Stimulated activated CD4-positive, alpha-beta T cell treated with anti-CD3 and anti-CD28 coated beads, Interleukin-12 subunit alpha, Interleukin-12 subunit beta, amount 100 ng/mL, for 48 hours (primary cell): ENCODE measurements at places on chromosomes 2 and 18.

DNA sequence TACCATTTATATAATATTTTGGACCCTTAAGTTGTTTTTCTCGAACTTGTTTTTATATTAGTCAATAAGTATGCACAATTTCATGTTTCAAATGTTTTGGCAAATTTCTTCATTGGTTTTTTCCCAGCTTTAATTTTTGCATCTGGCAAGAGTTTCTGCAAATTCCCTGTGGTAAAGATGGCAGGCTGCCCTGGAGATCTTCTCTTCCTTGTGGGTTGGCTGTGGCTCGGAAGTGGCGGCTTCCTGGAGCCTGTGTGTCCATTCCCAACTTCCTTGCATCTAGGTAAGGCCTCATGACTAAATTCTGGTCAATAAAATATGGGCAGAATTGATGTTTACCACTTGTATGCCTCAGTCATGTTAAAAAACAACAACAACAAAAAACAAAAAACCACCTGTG is 818.6 kb downstream of the EPHA4 start:
- DNase-seq, result no peak

- no peak for DNase-seq
Observed at GRCh38 chr2:62774555-62775366, 69.2 kb downstream of the EHBP1 start.

- DNase-seq, result no peak
Observed at GRCh38 chr2:200165687-200166086, 140.8 kb upstream of the SPATS2L start.

- DNase-seq, result no peak
Observed at GRCh38 chr2:86825036-86825692, 34.5 kb upstream of the CD8A start.

DNA sequence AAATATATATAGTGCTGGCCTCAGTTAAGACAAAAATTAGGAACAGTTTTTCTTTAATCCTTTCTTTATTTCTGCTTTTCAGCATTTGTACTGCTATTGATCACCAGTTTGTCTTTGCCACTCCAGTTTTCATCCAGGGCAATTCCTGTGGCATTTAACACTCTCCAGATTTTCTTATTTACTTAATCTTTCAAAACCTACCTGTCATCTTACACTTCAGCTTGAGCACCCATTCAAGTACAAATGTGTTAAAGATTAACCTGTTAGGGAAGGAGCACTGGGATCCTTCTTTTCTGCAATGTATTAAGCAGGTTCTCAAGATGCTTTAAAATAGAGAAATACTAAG is 101.8 kb upstream of the SCN1A start:
- no peak for DNase-seq

DNA sequence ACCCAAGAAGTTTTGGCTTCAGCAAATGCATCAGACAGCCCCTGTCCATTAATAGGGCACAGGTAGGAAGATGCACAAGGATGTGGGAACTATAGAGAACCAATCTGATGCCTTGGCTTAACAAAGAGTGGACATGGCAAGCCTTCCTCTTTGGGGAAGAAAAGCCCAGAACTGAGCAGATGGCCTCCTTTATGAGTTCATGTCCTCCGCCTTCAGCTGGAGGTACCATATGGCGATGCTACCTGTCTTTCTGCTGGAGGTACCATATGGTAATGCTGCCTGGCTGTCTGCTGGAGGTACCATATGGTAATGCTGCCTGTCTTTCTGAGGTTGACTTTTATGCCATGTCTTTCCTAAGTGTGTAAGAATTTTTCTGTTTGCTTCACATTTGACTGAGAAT is 6.0 kb downstream of the RETREG2 start:
- no peak for DNase-seq
